ENCODE measurements at places on chromosomes 16 and 17.

- no peak for DNase-seq
Observed at GRCh38 chr17:76528156-76528527, 9.4 kb downstream of the CYGB start.

GRCh38 chr17:68910789-68911431 lies 44.3 kb downstream of the ABCA8 start:
- no peak for DNase-seq

DNA sequence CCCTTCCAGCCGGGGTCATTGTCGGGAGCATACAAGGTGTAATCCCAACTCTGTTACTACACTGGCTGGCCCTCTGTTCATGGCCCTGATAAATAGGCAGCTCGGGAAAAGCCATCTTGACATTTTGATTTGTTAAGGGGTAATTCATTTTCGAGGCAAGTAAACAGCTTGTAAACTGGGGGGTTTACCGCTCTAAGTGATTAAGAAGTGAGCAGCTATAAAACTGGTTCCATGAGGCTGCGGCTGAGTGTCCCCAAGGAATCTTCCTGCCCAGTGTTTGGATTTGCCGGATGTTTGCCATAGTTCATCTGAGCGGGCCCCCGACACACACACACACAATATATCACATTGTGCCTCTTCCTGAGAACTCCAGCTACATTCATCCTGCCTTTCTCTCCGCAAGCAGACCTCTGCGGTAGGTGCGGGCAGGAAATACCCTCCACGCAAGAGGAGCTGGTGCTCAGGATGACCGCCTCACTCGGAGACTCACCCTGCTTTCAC lies 92.2 kb downstream of the SOCS1 start:
- no peak for DNase-seq

DNA sequence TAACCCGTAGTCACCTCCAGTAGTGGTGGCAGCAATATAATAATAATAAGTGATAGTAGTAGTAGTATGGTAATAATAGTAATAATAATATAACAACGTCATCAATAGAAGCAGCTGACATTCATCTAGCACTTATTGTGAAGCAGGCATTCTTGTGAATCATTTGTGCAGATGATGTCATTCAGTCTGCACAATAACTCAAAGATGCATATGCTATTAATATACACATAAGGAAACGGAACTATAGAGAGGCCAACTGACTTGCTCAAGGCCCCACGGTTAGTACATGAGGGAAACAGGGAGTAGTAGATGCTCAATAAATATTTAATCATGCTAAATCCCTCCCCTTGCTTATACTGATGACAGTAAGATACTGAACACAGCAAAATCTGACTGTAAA lies 35.4 kb upstream of the GAN start:
- DNase-seq = no peak

DNA sequence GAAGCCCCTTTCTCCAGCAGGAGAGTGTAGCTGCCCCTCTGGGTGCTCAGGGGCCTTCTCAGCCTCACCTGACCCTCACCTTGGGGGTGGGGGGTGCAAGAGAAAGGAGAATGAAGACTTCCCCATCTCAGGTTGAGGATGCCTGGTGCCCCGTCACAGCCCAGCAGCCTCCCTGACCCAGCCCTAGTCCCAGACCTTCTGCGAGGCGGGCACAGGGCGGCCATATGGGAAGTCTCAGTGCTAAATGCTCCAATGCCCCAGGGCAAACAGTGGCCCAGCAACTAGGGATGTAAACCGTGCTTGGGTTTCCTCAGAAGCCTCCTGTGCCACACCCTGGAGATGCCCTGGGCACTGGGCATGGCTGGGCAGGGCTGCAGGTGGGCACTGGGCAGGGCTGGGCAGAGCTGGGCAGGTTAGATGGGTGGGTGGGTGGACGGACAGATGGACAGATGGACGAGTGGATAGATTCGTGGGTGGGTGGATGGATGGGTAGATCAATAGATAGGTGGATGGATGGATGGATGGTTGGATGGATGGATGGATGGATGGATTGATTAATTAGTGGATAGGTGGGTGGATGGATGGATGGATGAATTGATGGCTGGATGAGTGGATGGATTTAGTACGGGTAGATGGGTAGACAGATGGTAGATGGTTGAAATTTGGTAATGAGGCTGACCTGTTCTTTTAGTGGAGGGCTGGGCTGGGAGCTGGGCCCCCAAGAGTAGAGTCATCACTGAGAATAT lies 16.8 kb downstream of the TPSD1 start:
- DNase-seq = no peak

DNA sequence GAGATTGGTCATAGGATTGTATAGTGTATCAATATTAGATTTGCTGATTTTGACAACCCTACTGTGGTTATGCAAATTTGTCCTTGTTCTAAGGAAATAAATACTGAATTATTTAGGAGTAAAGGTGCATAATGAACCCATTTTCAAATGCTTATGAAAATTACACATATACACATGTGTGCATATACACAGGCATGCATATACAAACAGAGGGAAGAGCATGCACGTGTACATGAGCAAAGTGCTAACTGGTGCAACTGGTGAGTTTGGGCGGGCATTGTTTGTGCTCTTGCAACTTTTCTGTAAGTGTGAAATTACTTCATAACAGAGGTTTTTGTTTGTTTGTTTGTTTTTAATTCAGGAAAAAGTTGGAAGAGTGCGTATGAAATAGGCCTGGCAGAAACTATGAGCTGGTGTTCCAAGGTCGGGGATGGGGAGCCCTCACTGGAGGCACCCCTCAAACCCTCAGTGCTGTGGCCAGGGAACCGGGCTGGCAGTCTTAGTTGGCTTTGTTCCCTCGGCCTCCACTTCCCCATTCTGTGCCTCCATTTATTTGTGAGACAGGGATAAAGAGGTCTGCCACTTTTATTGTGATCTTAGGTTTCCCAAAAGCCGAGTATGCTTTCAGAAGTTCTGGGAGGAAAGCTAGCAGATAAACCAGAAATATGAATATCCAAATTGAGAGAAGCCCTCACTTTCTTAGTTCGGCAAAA lies 5.8 kb downstream of the DEXI start:
- no peak for DNase-seq

DNA sequence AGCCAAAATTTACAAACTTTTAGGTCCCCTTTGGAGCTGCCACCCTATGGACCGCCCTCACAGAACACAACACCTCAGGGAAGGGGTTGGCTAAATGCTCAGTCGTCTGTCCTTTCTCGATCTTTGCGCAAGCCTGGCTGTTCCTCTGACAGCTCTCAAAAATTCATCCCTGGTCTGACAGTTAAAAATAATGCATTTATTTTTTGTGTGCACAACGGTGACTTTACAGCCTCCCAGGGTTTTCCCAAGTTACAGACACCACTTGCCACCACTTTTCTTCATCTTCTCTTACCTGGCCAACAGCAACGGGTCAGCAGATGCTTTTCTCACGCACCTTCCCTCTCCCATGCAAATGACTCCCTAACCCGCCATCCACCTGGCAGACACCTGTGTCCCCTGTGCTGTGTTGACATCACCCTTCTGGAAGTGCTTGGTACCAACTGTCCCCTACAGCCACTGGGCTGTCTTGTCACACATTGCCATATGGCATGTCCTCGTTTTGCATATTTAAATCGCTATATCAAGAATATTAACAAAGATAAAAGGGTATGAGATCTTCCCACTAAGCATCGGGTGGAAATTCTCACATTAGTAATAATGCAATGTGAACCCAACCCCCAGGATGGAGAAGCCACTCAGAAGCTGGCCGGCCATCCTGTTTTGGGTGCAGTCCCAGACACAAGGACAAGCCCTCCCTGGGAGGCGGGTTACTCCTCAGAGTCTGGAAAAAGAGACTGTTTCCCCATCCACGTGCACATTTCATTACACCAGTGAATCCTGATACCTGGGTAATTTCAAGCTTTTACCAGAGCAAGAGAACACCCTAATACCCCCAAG lies 187.0 kb downstream of the ZFHX3 start:
- DNase-seq = no peak

- no peak for DNase-seq
Observed at GRCh38 chr16:71507061-71507460, 17.9 kb upstream of the ZNF19 start.

All from GM12864 (cell line).